ENCODE measurements at places on chromosomes 7 and 10.

DNA sequence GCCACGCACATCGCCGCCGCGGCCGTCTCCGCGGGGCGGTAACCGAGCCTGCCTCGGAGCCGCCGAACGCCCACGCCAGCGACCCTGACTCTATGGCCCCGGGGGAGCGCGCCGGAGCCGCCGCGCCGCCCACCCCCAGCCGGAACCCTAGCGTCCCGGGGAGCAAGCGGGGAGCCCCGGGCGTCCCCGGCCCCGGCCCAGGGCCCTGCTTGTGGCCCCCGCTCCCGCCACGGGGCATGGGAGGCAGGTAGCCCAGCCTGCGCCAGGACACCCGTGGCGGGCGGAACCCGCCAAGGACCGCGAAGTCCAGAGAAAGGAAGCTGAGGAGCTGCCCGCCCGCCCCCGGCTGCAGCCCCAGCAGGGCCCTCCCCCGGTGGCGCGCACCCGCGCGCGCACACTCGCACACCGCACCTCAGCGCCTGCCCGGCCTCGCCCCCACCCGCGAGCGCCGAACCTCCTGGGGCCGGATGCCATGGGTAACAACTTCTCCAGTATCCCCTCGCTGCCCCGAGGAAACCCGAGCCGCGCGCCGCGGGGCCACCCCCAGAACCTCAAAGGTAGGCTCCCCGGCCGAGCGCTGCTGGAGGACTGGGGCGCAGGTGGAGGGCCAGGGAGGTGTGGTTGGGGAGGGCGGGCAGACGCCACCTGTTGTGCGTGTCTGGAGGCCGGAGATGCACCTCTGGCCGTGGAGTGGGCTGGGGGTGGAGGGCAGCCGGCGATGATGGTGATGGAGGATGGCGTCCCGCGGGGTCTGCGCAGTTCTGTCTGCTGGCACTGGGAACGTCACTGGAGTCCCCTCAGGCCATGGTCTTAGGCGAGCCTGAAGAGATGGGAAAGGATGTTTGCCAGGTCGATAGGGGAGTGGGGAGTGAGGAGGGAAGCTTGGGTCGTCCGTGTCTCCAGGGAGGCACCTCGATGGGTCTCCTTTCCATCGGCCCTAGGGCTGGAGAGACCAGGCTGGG lies 692 bp downstream of the NEURL1 start:
- peak; percentile 78 for DNase-seq

GRCh38 chr10:131946321-131946751 lies 35.4 kb downstream of the BNIP3 start:
- DNase-seq = no peak

GRCh38 chr10:98414578-98414931 lies 427 bp downstream of the PYROXD2 start:
- no peak for DNase-seq

DNA sequence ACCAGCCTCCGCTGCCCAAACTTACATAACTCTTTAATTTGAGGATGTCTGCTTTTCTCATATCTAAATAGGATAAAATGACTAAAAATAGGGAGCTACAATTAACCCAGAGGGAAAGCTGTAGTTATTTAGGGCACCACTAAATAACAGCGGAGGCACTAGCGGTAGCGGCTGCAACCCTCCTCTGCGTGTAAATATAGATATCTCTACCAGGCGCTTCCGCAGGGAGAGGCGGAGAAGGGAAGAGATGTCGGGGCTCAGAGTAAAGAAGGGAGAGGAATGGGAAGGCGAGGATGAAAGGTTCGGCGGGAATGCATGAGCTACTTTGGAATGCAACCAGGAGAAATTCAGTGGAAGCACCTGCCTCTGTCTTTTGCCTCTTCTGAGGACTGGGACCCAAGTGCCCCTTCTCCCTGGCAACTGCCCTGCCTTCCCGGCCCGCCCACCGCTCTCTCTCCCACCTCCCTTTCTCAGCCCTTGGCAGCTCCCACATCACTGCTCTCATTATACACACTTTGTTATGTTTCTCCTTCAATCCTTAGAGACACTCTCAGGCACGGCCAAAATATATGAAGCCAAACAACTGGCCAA lies 698.3 kb downstream of the PARD3 start:
- DNase-seq = no peak

DNA sequence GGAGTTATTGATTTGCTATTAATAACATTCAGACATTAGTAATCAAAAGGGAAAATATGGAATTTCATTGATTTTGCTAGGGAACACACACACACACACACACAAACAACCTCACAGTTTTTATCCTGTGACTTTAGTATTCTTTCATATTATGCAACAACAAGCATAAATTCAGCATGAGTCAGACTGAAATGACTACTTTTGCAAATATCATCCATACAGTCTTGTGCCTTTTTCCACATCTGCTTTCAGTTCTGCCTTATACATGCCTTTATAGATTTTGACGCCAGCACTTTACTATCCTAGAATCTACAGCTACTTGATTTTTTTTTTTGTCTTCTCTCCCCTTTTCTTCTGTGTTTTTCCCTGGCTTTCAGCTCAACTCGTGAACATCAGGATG lies 975.8 kb upstream of the LRRTM3 start:
- no peak for DNase-seq

GRCh38 chr7:125406111-125406510 lies 476.5 kb upstream of the POT1 start:
- DNase-seq = no peak

DNA sequence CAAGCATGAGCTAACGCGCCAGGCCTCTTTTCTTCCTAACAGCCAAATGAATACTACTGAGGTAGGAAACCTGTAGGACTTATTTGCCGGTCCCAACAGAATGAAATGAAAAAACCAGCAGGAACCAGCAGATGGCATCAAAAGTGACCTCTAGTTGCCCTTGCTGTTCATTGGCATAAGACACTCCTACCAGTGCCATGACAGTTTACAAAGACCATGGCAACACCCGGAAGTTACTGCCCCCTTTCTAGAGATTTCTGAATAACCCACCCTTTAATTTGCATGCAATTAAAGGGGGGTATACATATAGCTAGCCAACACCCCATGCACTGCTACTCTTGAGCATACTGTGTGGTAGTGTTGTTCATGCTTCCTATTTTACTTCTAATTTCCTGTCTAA lies 65.2 kb downstream of the ATE1 start:
- no peak for DNase-seq

- DNase-seq = no peak
Measured at GRCh38 chr10:45052700-45053099, 52.0 kb downstream of the ZNF22 start.

GRCh38 chr7:96388166-96388565 lies 66.3 kb upstream of the SLC25A13 start:
- no peak for DNase-seq

DNA sequence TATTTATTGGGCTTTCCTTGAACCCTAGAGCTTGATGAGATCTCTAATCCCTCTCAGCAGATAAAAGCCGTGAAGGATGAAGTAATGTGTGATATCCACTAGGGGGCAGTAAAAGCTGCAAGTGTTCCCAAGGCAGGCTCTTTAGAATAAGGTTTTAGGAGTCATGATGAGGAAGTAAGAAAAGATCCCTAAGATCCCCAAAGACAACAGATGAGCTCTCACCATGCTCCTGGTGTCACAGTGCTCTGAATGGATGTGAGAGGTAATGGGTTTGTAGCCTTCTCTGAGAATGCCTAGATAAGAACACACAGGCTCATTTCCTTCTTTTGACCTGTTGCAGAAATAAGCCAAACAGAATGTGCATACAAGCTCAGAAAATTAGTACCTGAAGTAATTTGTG lies 70.4 kb upstream of the ITPRID1 start:
- peak; percentile 45 for DNase-seq

DNA sequence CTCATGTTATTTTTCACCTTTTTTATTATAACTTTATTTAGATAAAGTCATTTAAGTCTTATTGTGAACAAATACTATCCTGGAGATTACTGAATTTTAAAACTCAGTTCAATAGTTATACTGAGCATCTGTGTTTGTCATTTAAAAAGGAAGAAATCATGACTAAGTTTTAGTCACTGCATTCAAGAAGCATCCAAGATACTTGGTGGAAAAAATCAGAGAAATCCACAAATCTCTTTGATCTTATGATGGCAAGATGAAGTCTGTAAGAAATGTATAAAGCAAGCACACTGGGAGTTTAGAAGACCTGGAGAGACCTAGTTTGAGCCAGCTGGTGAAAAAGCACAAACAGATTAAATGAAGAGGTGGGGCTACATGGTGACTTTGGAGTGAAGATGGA lies 529.8 kb upstream of the IGFBP3 start:
- DNase-seq = no peak

DNA sequence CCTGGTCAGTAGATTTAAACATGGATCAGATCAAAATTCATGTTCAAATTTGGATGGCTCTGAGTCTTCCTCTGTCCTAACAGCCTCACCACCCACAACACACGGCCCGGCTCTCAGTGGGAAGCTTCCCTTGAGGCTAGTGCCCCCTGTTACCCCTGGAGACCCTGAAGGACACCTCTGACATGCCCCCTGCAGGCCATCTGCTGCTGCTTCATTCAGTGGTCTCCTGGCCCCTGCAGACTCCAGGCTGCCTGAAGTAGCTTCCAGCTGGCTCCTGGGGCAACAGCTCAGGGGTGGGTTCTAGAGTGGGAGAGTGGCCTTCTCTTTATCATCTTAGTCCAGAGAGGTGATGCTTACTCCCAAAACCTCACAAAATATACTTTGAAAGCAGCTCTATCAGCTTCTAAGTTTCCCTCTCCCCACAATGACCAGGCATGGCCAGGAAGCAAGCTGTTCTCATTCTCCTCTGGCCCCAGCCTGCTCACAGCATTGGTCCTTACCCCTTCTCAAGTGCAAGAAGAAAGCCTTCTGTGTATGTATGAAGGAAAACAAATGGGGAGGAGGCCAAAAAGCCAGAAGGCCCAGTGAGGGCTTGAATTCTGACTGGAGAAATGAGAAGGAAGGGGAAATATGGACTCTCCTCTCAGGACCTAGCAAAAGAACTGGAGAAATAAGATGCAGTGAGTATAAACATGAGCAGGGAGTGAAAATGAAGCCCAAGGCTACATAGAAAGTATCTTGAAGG lies 189.6 kb upstream of the INHBA start:
- DNase-seq = peak; percentile 19

All from SK-N-SH (cell line).